Cortex of kidney (tissue), 1 donor: ENCODE measurements at places on chromosomes 1 and 21.

- DNase-seq, result no peak
Measured at GRCh38 chr1:157487096-157487495, 65.2 kb downstream of the FCRL5 start.

- DNase-seq, result no peak
Measured at GRCh38 chr1:150576367-150576711, 3.1 kb downstream of the MCL1 start.

DNA sequence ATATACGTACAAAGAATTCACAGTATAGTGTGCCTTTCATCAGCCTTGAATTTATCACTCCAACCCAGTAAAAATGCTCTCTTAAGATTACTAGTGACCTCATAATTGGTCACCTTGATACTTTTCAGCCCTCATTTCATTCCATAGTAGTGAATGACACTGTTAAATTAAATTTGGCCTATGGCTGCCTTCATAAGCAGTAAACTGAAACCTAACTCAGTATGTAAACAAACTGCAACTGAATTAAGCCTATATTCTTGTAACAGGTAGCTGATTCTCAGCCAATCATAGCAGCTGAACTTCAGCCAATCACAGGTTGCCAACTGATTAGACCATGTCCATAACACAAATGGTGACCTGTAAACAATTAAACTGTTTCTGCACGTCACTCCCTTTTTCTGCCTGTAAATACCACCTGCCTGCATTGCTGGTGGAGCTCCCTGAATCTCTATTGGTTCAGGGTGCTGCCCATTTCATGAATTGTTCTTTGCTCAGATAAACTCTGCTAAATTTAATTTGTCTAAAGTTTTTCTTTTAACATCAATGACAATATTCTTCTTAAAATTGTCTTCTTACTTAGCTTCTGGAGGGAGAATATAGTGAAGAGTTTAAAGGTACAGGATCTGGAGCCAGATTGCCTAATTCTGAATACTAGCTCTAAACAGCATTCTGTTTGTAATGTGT, 24.0 kb upstream of the CAMSAP2 start:
- no peak for DNase-seq

GRCh38 chr1:248847181-248847955, 9.3 kb downstream of the ZNF672 start:
- no peak for DNase-seq

DNA sequence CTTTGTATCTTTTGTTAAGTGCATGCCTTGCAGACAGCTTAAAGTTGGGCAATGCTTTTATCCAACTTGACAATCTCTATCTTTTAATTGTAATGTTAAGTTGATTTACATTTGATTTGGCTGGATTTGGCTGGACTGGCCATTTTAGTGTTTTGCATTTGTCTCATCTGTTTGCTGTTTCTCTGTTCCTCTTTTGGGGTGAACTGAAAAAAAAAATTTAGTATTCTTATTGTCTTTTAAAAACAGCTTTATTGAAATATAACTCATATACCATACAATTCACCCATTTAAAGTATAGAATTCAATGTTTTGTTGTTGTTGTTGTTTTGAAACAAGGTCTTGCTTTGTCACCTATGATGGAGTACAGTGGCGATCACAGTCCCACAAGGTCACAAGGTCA, 34.4 kb downstream of the DIPK1A start:
- no peak for DNase-seq

DNA sequence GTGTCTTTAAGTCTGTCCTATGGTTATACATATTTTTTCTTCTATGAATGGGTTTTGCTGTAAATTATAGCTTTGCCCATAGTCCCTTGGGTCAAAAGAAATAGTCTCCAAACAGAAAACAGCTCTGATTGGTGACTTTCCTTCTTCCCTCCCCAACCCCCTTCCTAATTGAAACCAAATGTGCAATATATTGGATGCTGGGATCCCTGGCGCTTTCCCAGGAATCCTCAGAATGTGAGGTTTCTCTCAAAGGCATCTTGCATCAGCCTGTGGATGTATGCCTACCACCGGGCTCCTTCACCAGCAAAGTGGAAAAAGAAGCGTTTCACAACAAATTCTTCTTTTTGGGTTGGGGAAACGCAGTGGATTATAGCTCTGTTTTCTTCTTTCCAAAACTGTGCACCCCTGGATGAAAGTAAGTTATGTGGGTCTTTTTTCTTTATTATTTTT, at the start of gene DDR2:
Gene DDR2 (plus strand): TSS at position 248 of the 450 bp plus-strand sequence. CDS start 86,600 bp downstream, outside the sequence.
- no peak for DNase-seq

DNA sequence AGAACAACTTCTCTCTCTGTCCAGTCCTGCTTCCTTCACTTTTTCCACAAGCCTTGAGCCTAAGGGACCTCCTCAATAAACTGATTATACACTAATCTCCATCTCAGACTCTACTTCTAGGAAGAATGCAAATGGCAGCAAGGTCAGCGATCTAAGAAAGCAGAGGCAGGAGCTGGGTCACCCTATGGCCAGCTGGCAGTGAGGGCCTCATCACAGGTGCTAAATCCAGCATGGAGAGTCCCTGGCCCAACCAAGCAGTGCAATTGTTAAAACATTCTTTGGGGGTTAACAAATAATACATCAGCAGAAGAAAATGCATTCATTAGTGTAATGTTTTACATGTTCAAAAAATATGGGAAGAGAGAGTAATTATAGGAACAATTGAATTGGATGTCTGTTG, 416.0 kb downstream of the SIPA1L2 start:
- no peak for DNase-seq

DNA sequence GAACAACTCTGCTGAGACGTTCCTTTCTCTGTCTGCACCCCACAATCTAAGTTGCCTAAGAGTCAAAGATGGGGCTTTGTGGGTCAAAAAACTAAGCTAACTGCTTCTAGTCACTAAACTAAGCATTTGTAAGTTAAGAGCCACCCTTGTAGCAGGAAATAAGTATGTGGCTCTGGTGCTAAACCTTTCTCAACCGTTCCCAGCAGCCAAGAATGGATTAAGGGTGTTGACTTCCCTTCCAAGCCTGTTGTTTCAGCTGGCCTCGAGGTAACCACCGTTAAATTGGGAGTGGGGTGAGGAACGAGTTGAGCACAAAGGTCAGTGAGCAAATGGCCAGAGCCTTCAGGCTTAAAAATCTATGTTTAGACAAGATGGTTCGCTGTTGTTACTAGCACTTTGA, 169.1 kb downstream of the TRIM33 start:
- no peak for DNase-seq

GRCh38 chr1:217272385-217272784, 358.5 kb downstream of the GPATCH2 start:
- no peak for DNase-seq

GRCh38 chr1:53902235-53903138, 8.5 kb downstream of the DIO1 start:
- DNase-seq, result no peak

- no peak for DNase-seq
Measured at GRCh38 chr1:156838972-156839371, 19.9 kb downstream of the INSRR start.

DNA sequence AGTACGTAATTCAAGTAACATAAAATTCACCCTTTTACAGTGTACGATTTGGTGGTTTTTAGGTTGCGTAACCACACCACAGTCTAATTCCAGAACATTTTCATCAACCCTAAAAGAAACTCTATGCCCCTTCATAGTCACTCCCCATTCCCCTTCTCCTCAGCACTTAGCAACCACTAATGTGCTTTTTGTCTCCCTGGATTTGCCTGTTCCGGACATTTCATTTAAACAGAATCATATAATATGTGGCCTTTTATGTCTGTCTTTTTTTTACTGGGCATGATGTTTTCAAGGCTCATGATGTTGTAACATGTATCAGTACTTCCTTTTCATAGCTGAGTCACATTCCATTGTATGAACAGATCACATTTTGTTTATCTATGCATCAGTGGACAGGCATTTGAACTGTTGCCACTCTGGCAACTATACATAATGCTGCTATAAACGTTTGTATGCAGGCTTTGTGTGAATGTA, 20.8 kb downstream of the OBSCN start:
- no peak for DNase-seq

DNA sequence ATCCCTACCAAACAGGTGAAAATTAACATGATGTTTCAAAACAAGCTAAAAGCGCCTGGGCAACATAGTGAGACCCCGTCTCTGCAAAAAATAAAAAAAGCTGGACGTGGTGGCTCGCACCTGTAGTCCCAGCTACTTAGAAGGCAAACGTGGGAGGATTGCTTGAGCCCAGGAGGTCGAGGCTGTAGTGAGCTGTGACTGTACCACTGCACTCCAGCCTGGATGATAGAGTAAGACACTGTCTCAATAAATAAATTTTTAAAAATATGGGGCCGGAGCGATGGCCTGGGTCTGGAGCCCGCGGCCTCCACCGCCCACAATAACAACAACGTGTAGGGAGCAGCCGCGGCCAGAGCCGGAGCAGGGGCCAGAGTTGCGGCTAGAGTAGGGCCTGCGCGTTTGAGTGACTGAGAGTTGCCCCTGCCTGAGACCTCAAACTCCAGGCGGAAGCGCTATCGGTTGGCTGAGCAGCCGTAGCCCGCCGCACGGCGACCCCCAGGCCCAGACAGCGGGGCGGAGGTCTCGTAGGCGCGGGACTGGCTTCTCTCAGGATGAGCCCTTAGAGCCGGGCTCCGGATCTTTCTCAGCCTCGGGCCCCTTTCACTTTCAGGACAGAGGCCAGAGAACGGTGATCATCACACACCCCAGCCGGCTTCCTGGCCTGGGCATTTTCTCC, 41.4 kb downstream of the ZMYM1 start:
- DNase-seq, result no peak

DNA sequence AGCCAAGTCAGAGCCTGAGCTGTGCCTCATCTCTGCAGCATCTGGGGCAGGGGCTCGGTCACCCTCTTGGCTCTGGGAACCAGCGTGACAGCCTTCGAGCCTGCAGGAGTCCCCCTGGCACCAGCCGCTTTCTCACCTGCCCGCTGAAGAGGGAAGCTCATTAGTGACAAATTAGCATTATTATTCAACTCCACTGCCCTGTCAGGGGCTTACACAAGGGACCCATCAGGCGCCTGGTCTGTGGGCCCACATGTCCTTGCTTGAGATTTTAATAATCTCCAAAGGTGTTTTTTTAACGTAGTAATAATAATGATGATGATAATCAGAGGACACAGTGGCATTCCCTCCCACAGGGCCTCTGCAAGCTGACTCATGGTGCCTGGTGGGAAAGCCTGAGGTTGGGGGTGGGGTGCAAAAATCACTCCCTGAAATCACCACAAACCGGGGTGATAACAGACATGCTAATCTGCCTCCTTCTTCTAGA, 98.1 kb upstream of the IGSF21 start:
- DNase-seq, result no peak

GRCh38 chr1:117368116-117369108, 1.2 kb downstream of the MAN1A2 start:
- no peak for DNase-seq

DNA sequence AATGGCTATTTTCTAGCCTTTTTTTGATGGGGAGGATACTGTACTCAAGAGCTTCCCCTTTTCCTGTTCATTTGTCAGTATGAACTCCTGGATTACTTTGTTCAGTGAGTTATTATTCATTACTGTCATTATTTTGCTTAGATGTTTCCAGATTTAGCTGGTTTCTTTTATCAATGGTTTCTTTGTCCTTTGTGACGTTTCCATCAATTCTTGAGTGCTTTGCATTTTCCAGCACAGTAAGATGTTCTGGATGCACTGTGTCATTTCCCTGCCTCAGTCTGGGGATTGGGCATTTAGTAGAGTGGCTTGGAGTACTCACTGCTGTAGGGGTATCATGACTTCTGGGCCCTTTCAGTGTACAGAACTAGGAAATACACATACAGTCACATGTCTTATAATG, 34.2 kb downstream of the MRPS6 start:
- DNase-seq, result no peak

DNA sequence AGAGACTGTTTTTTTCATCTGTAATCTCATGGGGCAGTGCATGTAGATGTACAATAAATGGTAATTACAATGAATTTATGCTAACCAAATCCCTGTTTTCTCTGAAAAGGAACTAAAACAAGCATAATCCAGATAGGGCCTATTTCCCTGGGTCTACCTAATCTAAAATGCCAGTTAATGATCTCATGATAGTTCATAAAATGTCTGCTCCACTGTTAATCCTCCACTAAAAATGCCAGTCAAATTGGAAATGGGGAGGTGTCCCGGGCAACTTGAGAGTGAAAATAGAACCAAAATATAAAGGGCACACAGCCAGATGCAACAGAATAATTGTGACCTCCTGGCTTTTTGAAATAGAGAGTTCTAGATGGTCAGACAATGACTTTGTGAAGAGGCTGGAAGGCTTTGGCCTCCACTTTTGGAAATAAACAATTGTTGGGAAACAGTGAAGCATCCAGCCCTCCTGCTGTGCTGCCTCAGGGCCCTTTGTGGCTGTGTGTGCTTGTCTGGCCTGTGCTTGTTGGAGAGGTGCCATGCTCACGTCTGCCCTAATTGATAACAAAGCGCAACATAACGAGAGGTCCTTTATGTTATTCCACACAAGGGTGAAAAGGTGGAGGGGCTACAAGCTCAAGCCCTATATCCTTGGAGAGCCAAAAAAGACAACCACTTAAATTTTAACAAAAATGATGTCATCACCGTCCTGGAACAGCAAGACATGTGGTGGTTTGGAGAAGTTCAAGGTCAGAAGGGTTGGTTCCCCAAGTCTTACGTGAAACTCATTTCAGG, 97.7 kb downstream of the ATP5PO start:
- DNase-seq, result no peak

DNA sequence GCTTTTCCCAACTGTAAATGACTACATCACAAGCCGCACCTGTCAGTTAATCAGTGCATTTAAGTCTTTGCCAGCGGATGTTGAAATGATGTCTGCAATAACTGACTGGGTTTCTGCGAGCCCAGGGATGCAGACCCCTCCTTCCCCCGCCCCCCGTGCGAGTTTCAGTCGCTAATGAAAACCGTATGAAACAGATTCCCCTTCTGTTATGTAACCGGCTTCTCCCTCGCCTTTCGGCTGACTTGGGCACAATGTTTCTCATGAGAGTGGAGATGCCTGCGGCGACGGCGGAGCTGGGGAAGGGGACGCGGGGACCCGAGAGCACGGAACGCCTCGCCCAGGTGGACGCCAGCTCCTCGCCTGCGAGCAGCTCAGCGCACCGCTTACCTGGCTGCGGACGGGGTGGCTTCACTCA, 753 bp downstream of the KCNJ6 start:
- no peak for DNase-seq

GRCh38 chr1:115426231-115426771, 88.3 kb upstream of the NGF start:
- no peak for DNase-seq

DNA sequence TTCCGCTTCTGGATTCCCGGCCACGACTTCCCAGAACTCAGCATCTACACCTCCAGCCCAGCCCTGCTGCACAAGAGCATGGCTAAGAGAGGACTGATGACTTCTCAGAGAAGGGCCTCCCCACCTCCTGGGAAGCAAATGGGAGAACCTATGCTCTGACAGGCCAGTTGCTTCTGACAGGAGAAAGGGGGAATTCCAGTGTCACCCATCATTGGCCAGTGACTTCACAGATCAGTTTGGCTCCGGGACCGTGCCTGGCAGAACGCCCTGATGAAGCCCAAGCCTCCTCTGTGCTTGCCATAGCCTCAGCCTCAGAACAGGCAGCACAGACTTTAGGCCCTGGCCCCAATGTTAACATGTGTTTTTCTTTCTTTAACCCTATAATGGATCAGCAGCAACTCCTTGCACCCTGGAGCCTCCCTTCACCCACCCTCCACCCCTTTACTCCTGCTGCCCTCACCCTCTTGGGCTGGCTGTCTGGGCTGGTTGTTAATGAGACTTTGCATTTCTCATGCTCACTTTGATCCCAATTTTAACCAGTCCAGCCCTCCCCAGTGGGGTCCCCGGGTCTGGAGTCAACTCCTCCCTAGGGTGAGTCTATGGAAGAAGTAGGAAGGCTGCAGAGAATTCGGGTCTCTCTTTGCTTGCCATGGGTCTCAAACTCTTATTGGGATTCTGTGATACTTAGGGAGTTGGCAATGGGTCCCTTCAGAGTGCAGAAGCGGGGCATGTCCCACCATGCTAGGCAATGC, 42.7 kb upstream of the SLC30A1 start:
- DNase-seq, result no peak
